ENCODE measurements at places on chromosomes 13 and 19.
A peak's percentile ranks its signal among the peaks of the same experiment; 100 is the strongest.

DNA sequence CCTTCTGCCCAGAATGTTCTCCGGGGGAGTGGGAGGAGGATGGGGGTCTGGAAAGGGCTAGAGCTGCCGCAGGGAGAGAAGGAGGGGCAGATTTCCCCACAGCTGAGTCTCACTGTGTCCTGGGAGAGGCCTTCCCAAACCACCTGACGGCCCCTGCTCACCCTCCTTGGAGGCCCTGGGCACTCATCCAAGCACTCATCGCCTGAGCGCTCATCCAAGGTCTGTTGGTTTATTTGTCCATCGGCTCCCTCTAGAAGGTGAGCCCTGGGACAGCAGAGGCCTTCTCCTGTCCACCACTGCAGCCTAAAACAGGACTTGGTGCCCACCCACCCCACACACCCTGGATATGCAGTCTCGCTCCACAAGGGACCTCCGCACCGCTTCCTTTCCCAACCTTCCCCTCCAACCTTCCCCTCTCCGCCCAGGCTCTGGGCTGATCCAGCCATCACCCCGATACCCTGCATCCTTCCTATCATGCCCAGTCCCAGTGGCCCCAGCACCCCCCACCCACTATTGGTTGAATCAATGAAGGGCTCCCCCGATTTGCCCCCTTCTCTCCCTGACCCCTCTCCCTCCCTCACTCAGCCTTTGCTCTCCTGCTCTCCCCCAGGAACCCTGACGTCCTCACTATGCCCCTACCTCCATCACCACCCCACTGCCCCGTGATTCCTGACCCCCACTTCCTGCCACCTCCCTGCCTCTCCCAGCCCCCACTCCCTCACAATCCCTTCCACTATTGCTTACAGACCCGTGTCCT is 1.7 kb downstream of the UBXN6 start:
- DNase-seq, result no peak

DNA sequence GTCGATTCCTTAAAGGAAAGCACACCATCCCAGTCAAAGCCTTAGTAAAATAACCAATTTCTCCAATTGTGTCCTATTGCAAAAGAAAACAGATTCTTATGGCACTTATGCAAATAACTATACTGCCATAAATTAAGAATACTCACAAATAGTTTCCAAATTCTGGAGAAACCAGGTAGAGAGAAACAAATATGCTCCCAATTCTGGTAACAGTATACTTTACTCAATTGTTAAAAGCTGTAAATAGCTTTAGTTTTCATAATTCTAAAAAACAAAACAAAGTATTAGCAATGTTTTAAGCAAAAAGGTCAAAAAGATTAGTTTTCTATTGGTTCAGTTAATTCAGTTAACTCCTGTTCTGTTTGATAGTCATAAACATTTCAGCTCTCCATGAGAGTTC is 18.2 kb upstream of the UBAC2 start:
- no peak for DNase-seq

- no peak for DNase-seq
These were observed 10.0 kb upstream of the PNMA8A start for GRCh38 chr19:46481223-46481848.

DNA sequence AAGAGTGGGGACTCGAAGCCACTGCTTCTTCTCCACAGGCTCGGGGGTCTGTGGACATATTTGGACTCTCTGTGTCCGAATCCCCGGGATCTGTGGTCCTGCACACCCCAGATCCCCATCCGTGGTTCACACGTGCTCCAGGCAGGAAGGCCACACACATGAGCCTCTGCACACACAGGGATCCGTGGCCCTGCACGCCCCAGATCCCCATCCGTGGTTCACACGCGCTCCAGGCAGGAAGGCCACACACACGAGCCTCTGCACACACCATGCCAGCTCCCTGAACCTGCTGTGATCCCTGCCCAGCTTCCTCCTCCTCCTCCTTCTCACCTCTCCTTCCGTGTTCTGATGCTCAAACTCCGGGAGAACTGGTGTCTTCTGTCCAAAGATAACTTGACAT is 3.1 kb downstream of the TEX29 start:
- DNase-seq, result no peak

DNA sequence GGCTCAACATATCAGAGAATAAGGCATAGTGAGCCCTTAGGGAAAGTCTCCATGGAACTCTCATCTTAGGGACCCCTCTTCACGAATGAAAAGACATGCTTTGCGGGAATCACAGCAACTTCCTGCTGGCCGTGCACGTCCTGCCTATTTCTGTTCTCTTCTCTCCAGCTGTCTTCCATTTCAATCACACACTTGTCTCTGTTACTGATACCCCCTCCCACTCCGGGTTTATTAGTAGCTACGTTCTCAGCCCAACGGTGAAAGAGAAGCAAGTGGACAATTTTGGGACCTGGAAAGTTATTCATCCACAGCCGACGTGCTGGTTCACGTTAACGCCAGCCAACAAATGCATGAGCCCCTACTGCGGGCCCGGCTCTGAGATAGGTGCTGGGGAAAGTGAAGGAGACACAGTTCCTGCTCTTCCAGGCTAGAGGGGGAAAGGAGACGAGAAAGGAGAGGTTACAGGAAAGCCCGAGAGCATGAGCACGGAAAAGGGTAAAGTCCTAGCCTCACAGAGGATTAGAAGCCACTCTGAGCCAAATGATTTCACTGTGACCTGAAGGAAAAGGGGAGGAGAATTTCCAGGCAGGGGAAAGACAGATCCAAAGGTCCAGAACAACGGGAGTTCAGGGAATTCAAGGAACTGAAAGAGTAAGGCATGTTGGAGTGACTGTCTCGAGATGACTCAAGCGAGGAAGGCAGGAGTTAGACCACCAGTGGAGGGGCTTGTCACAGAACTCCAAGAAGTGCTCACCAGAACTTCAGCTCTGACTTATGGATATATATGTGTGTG is 81.8 kb upstream of the CLDN10 start:
- DNase-seq, result no peak

DNA sequence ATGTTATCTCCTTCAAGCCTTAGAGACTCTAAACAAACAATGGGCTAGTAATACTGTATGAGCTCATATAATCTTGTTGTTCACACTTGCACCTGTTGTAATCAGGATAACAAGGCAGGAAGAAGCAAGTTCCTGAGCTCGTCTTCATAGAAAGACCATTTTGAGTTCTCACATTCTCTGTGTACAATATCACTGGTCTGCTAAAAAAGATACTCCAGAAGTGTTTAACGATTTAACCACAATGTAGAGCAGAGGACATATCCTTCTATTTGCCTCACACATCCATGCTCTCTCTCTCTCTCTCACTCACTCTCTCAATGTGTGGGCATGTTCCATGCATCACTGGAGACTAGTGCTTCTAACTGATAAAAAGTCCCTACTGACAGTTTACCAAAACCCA is 122.9 kb downstream of the MIPEP start:
- no peak for DNase-seq

GRCh38 chr13:80040981-80041317 is 300.0 kb downstream of the SPRY2 start:
- DNase-seq, result no peak

GRCh38 chr19:7679771-7680605 is 645 bp upstream of the TRAPPC5 start:
- no peak for DNase-seq

DNA sequence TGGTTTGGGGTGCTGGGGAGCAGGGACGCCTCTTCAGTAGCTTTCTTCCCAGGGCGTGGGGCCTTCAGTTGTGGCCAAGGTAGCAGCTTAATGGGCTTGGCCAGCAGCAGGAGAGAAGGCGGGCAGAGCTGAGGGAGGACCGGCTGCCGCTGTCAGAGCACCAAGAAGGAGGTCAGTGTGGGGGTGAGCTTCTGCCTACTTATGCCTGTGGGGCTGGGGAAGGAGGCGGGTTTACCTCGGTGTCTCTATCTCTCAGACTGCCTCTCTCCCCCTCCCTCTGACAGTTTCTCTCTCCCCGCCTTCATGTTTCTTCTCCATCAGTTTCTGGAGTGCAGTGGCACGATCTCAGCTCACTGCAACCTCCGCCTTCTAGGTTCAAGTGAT is at the start of gene CAPN12:
Gene CAPN12 (minus strand): TSS at position 177 of the 384 bp plus-strand sequence. CDS start 309 bp downstream, outside the sequence.
- DNase-seq, result no peak

GRCh38 chr13:91722267-91722884 is 324.0 kb downstream of the GPC5 start:
- DNase-seq, result peak; percentile 43

- DNase-seq, result no peak
These were observed 44.3 kb upstream of the SIAH3 start for GRCh38 chr13:45895881-45896280.

GRCh38 chr13:39688699-39689405 is 33.4 kb downstream of the COG6 start:
- DNase-seq, result no peak

DNA sequence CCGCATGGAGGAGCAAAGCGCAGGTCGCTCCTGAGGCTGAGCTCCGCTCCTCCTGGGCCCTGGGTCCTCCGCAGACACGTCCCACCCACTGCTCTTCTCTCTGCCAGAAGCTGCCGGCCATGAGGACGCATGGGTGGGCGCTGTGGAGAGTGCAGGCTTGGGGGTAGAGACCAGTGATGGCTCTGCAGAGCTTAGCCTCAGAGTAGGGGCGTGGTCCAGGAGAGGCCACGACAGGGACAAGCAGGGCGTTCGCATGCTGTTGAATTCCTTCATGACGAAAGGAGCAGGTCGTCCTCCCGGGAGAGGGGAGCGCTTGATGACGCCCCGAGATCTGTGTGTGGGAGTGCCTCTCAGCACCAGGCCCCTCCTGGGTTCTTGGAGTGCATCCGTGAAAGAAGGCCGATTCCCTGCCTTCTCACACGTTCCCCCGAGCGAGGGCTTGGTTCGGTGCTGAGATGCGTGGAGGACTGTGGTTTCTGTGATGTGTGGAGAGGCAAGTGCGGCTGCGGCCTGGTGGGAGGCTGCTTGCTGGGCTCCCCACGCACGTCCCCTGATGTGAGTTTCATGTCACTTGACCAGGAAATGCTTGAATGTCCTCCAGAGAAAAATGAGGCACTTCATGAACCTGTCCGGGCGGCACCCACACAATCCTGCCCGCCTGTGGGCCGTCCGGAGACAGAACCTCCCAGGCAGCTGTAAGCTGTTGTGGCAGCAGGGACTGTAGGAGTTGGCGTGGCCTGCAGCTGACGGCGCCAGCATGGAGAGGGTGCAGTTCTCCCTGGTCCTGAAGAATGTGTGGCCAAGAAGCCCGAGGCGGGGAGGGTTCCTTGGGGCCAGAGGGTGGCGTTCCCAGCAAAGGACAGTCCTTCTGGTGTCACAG is 4.5 kb downstream of the SF3A2 start:
- DNase-seq, result no peak

DNA sequence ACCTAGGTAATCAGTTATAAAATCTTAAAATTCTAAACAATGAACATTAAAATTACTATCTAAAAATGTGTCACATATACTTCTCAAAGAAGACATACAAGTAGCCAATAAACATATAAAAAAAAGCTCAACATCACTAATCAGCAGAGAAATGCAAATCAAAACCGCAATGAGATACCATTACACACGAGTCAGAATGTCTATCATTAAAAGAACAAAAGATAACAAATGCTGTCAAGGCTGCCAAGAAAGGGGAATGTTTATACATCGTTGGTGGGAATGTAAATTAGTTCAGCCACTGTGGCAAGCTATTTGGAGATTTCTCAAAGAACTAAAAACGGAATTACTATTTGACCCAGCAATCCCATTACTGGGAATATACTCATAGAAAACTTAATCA is 310.3 kb upstream of the EDNRB start:
- DNase-seq, result no peak

DNA sequence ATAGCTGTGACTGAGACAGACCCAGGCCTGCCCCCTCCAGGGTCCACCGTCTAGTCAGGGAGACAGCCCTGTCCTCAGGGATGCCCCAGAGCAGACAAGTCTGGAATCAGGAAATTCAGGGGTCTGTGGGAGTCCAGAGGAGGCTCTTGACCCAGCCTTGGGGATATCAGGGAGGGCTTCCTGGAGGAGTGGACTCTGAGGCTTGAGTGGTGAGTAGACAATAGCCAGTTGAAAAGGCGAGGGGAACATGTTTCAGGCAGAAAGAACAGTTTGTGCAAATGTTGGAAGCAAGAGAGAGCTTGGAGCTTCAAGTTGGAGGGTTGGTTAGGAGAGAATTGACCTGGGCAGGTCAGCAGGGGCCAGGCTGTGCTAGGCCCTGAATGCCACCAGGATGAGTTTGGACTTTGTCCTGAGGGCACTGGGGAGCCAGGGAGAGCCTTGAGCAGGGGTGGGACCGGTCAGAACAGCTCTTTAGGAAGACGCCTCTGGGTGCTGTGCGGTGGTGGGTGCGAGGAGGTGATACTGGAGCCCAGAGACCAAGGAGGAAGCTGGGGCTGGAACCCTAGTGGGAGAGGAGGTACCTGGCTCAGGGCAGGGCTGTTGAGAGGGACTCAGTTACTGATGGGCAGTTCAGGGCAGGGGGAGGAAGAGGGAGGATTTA is 2.7 kb downstream of the CCDC9 start:
- DNase-seq, result no peak

- peak; percentile 41 for DNase-seq
These were observed 1.2 kb downstream of the CNN2 start for GRCh38 chr19:1027650-1028061.

GRCh38 chr13:44237276-44237767 is 136.3 kb upstream of the SERP2 start:
- DNase-seq, result no peak

GRCh38 chr13:79525064-79525857 is 44.3 kb downstream of the NDFIP2 start:
- DNase-seq, result no peak

GRCh38 chr13:37360556-37360955 is 238.0 kb downstream of the POSTN start:
- no peak for DNase-seq

DNA sequence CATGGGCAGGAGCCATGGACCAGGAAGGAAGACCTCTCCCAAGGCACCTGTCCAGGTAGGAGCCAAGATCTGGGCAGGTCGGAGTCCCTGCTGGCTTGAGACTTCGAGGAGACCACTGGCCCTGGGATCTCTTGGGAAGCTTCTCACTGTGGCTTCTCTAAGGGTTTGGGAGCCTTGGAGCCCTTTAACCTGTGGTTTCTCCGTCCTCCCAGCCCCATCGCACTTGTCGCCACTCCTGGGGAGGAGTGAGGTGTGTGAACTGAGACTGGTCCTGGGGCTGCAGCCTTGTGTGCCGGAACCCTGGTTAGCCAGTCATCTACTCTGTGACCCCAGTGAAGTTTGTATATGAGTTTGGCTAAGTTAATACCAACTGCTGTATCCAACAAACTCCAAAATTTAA is 8.2 kb downstream of the ZNF805 start:
- DNase-seq, result no peak

- DNase-seq, result no peak
These were observed 28.0 kb downstream of the FRY start for GRCh38 chr13:32059511-32059984.

DNA sequence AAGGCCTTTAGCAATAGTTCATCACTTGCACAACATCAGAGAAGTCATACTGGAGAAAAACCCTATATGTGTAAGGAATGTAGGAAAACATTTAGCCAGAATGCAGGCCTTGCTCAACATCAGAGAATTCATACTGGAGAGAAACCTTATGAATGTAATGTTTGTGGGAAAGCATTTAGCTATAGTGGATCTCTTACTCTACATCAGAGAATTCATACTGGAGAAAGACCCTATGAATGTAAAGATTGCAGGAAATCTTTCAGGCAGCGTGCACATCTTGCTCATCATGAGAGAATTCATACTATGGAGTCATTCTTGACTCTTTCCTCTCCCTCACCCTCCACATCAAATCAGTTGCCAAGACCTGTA is 19.8 kb downstream of the ZNF583 start:
- no peak for DNase-seq

Measured in RPMI8226 (cell line).